Activated naive CD4-positive, alpha-beta T cell treated with anti-CD3 and anti-CD28 coated beads, Interleukin-2, amount 50 U/mL, for 16 hours (primary cell): ENCODE measurements at places on chromosomes 6 and 20.

- no peak for DNase-seq
Observed at GRCh38 chr6:89323511-89323971, 8.4 kb upstream of the GABRR2 start.

GRCh38 chr6:154625721-154626120 is 107.5 kb upstream of the SCAF8 start:
- DNase-seq: no peak

- no peak for DNase-seq
Observed at GRCh38 chr6:42846505-42846904, 32.9 kb upstream of the RPL7L1 start.

DNA sequence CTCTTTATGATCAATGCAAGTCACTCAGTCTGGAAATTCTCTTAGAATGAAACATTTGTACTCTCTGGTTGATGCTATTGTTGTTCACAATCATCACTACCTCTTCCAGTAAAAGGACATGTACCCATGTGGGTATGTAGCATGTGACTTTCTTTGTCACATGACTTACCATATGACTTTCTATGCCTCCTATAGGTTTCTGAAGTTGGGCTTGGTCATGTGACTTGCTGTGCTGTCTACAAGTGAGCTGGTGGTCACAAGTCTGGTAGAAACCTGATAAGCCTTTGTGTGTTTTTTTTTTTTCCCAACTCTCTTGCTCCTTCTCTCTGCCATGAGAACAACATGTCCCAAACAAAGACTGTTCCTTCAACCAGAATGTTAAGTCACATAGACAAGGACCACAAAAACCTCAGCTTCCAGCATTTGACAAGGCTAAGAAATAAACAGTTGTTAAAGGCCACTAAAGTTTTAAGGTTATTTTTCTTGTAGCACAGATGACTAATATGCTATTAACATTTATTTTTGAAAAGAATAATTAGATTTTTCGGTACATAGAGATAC is 379.2 kb upstream of the SLC35B3 start:
- DNase-seq: no peak

DNA sequence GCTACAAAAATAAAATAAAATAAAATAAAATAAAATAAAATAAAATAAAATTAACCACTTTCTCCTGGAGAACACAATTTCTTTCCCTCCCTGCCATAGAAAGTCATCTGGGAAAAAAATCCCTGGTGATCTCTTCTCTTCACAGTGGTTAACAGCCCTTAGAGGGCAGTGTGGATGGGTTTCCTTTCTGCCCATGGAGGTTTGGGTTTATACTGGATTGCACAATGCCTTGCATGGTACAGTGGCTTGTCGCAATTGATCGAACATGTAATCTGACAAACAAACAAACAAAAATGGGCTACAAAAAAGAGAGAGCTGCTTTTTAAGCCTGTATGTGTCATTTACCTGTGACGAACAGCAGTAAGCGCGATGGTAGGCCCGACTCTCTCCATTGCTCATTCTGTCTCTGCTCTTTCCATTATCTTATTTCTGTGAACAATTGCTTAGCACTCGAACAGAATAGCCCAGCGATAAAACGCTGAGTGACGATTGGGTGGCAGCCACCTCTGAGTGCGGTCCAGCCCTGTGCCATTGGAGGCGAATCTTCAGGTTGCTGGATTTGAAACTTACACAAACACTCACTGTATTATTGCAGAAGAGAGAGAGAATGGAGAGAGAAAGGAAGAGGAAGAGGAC is 166.1 kb downstream of the CD83 start:
- no peak for DNase-seq

DNA sequence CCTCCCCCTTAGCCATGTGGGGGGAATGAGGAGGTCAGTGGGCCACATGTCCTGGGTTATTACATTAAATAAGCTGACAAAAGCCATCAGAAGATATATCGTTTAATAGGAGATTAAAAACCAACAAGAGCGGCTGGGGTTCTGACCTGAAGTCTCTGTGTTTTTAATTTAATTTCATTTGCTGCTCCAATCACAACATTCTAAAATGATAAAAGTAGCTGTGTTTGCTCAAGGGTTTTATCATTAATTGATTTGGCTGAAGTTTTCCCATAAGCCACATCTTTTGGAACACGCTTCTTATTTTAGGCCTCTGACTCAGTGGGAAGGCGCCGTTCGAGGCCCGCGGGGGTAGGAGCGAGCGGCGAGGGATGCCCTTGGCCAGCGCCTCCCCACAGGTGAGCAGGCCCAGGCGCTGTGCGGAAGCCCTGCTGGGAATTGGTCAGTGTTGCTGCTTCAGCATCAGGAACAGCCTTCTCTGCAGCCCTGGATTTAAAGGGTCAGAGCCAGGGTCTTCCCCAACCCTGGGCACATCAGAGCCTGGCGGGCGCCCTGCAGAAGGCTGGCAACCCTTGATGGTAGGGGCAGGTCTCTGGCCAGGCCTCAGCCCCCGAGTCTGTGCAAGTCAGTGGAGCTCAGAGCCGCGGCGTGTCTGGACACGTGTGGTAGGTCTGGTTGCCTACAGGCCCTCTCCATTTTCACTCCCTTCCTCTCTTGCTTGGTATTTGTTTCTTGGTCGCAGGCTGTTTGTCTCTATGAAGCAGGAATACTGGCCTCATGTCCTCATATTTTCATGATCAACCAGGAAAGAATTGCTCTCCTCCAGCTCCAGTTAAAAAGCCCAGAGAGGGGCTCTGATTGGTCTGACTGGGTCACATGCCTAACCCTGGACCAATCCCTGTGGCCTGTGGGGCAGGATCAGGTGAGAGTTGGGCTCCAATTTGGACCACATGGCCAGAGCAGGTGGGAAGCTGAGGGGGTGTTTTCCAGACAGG is 30.9 kb upstream of the MLN start:
- no peak for DNase-seq

- no peak for DNase-seq
Observed at GRCh38 chr6:80522576-80522975, 416.1 kb downstream of the BCKDHB start.

- no peak for DNase-seq
Observed at GRCh38 chr6:28107506-28107905, 16.9 kb upstream of the ZSCAN16 start.

DNA sequence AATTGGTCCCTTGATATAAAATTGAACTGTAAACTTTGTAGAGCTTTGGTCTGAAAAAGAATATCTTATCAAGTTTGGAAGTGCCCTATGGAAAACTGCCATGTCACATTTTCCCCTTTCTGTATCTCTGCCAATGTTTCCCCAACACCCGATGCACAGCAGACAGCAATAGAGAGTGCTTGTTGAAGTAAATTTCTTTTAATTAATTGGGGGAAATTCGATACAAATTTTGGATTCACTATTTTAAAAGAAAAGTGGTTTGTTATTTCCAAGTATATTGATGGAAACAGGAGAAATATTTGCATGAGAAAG is 208.1 kb downstream of the OGFRL1 start:
- no peak for DNase-seq

DNA sequence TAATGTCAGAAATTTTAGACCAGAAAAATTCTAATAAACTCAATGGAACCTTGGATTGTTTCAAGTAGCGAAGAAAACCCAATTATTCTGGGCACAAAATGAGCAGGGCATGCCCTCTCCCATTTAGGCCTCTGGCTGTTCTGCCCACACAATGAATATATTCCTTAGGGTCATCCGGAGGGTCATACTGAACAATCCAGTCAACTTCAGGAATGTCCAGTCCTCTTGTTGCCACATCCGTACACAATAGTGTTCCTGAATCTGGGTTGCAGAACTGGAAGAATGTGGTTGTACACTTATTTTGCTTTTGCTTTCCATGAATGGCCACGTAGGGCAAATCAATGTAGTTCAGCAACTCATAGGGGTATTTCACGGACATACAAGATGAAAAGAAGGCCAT is 23.4 kb upstream of the RNF144B start:
- DNase-seq: no peak

GRCh38 chr6:133376743-133377142 is 135.6 kb downstream of the EYA4 start:
- no peak for DNase-seq

DNA sequence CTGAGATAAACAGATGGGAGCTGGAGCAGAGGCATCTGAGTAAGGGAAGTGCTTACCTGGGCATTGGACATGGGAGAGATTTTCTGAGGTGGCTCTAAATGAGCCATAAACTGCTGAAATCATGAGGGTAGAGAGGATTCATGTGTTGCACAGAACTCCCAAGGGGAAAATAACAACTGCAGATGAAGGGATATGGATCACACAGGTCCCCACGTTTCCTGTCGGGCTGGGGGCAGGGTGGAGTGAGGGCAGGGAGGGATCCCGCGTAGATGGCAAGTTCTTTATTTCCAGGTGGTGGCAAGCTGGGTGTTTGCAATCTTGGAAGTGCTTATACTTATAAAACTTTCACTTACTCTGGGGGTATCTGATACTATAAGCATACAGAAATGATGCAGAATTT is 422.6 kb upstream of the FLRT3 start:
- DNase-seq: no peak

DNA sequence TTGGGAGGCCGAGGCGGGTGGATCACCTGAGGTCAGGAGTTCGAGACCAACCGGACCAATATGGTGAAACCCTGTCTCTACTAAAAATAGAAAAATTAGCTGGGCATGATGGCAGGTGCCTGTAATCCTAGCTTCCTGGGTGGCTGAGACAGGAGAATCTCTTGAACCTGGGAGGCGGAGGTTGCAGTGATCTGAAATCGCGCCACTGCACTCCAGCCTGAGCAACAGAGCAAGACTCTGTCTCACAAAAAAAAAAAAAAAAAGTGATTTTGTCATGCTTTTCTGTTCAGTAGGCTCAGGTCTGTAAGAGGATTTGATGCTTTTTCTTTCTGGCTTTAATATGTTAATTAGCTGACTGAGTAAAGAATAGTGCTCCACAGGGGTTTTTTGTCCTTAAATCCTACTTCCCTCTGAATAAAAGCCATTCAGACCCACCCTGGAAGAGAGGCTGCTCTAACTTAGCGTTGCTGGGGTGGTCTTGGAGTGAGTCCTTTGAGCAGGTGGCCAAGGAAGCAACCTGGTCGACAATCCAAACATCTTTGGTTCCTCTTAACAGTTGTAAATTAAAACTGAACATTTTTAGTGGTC is 19.0 kb downstream of the MCM8 start:
- no peak for DNase-seq

- DNase-seq: no peak
Observed at GRCh38 chr6:146925846-146926245, 278.4 kb upstream of the STXBP5 start.

GRCh38 chr6:54236984-54237383 is 71.3 kb upstream of the TINAG start:
- no peak for DNase-seq

DNA sequence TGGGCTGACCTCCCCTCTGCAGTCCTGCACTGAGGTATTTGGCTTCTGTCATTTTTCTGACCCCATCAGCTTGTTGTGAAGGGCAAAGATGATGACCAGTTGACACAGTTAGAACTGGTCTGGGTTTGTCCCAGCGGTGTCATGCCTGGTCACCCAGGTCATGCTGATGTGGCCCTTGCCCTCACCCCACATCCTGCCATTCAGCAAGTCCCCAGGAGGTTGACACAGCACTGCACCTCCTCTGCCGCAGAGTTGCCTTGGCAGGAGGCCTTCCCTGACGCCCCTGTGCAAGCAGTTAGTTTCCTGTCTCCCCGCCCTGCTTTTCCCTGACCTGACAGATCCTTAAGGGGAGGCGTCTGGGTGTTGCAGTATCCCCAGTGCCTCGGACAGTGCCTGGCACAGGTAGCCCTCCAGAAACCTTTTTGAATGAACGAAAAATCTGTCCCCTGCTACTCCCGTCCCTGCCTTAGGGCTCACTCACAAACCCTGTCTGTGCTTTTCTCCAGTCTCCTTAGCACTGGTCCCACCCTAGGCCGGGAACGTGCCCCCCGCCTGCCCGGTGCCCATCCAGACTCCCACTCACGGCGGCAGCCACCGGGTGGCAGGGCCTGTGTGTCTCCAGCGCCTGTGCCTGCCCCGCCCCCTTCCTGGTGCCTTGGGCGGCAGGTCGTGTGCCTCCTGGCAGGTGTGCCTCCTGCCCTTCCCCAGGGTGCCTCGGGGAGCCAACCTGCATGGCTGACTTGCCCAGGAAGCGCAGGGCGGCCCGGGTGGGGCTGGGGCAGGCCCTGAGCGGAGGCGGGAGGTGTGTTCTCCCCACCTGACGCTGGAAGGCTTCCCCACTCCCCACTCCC is 146.3 kb upstream of the RNF24 start:
- no peak for DNase-seq

- no peak for DNase-seq
Observed at GRCh38 chr6:111076024-111076695, 11.1 kb upstream of the SLC16A10 start.

DNA sequence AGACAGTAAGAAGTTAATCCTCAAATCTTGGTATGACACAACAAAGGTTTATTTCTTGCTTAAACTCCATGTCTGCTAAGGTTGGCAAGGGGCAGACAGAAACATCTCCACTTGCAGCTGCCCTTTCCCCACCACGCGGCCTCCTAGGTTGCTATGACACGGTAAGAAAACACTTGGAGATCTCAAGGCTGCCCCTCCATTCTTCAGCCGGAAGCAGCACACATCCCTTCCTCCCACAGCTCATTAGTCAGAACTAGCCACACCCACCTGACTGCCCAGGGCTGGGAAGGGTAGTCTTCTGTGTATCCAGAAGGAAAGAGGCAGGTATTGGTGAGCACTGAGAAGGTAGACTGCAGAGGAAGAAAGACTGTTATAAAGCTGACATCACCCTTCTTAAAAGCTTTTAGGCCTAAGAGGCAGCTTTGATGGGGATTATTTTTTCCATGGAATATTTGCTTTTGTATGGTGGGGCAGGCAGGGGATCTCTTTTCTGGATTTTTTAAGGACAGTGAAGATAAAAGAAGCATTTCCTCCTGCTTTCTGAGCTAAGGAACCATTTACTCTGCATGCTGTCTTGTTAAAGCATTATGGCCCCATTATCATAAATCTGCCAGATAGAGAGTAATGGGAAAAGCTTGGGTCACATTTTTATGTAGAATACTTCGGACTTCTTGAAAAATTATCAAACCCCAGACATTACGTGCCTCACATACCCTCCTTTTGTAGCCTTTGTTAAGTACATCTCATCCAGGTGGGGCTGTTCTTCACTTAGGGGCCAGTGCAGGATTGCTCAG is 41.6 kb downstream of the MRAP2 start:
- DNase-seq: no peak

GRCh38 chr6:138278326-138278725 is 60.0 kb upstream of the PBOV1 start:
- DNase-seq: no peak

DNA sequence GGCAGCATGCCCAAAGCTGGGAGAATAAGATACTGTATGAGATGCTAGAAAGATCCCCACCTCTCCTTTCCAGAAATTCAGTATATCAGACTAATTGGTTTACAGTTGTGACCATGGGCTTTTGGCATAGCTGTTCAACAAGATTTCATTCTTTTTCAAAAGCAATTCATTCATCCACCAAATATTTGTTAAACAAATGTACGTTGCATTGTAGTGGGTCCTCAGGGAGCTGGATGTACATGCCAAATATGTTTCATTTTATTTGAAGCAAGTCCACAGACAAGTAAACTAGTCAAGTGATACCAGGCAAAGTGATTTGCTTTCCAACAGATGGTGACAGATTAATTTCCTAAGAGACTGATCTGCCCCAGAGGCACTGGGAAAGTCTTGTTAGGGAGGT is 85.8 kb upstream of the ESR1 start:
- no peak for DNase-seq
